ENCODE measurements at places on chromosomes 4 and X.
A peak's percentile ranks its signal among the peaks of the same experiment; 100 is the strongest.

- no peak for DNase-seq
These were observed 96.2 kb upstream of the IL1RAPL2 start for GRCh38 chrX:104469771-104470170.

- DNase-seq = no peak
These were observed 12.2 kb upstream of the TMEM128 start for GRCh38 chr4:4260185-4260751.

- no peak for DNase-seq
These were observed 7.0 kb upstream of the ADGRA3 start for GRCh38 chr4:22522706-22523501.

- no peak for DNase-seq
These were observed 602.5 kb downstream of the RAPGEF2 start for GRCh38 chr4:159705334-159705733.

- DNase-seq = no peak
These were observed 209.6 kb upstream of the IRS4 start for GRCh38 chrX:108945883-108946523.

DNA sequence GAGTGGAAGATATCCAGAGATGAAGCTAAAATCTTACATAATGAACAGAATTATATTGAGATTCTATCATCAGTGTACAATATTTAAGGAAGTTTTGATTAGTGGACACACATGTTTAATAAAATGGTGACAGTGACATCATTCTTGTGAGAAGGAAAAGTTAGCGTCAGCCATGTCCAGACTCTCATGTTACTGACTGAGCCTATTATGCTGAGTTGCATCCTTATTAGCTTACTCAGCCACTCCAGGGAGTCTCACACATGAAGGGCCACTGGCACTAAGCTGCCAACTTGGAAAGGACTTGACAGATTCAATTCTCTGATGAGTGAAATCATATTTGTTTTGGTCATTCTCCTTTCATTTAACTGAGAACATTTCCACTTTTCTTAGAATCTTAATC lies 170.6 kb downstream of the BANK1 start:
- no peak for DNase-seq

DNA sequence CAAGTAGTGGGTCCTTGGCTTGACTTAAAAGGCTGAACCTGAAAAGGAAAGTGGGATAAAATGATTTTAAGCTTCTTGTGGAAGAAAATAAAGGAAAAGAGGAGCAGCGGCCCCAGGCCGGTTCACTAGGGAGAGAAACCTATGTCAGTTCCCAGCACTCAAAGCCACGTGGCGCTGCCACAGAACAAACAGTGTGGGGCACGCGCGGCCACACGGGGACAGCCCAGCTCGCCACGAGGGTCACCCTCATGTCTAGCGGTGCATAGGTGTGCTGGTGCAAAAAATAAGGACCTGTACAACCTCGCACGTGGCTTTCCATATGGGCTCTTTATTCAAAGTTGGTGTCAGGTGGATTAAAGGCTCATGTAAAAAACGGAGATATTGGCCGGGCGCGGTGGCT lies 17.1 kb downstream of the MSANTD1 start:
- no peak for DNase-seq

GRCh38 chrX:153828723-153829548 lies 1.4 kb downstream of the PDZD4 start:
- DNase-seq = no peak

- no peak for DNase-seq
These were observed 37.3 kb upstream of the ARSH start for GRCh38 chrX:2969021-2969420.

DNA sequence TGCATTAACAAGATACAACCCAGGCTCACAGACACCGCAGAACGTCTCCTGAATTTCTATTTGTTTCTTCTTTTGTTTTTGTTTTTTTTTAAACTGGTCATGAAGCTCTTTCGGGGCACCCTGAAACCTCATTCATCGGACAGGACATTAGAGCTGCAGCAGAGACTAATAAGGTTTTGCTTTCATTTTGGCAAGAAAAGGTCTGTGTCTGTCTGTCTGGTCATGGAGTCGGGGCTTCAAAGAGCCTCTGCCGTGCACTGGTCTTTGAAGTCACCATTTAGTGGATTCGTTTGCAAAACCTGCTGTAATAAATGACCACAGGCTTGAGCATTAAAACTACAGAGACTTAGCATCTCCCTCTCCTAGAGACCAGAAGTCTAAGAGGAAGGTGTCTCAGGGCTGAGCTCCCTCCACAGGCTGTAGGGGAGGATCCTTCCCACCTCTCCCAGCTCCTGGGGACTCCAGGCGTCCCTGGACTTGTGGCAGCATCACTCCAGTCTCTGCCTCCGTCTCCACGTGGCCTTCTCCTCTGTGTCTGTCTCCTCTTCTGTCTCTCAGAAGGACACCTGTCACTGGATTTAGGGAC lies 247.5 kb downstream of the CRLF2 start:
- no peak for DNase-seq

DNA sequence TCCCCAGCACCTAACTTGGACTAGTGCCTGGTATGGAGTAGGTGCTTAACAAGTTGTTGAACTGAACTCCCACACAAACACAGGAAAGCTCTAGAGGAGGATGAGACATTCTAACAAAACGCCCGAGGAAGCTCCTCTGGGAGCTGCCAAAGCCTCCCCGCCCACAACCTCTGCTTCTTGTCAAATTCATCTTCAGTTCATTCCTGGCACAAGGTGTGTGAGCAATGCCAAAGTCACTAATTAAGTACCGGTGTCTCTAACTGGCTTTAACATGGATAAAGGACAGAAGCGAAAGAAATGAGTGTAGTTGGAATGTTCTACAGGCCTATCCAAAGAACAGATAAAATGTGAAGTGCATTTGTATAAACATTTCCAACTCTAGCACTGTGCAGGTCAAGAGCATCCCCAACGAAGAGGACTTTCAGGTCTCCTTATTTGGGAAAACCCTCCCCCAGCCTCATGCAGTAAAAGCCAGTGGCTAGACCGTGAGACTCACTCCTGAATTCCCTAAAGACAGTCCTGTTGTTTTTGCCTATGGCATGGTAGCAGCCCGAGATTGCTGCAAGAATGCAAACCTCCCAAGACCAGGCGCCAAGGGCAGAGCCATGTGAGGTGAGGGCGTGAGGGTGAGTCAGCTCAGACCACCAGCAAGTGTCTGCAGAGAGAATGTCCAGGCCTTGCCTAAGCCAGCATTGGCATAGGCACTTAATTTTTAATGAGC lies 72.2 kb upstream of the KLF3 start:
- DNase-seq = no peak

- no peak for DNase-seq
These were observed 118.4 kb downstream of the APBB2 start for GRCh38 chr4:41095973-41096372.

DNA sequence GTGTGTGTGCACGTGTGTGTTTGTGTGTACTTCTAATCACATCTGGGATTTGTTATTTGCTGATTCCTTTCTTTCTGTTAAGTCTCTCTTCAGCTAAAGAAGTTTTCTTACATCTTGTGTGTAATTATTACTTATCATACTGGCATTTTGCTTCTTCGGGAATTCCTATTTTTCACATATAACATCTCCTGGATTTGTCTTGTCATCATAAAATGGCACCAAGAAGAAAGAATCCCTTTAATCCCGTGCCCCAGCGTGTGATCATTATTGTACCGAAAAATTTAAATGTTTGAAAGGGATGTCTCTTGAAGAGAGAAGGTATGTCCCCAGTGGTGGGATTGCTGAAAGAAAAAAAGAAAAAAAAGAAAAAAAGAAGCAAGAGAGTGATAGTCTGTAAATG lies 72.3 kb downstream of the ZFX start:
- no peak for DNase-seq

- DNase-seq = no peak
These were observed 1660.7 kb upstream of the ADGRL3 start for GRCh38 chr4:59539401-59539800.

DNA sequence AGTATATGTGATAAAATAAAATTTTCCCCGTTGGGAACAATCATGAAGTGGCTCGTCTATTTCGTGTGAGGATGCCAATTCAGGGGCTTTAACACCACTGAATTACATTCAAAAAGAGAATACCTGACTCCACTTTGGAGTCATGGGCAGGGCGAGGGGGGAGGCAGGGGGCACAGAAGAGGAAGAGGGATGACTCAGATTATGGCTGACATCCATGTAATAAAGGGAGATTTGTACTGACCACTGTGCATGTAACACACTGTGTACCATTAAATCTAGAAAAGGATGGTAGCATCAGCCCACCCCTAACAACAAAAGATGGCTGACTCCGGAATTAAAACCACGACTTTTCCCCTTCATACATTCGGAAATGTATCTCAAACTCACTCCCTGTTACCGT lies 1.3 kb downstream of the SLC9A7 start:
- DNase-seq = no peak

- no peak for DNase-seq
These were observed 103.3 kb upstream of the SLC4A4 start for GRCh38 chr4:71235311-71236201.

- DNase-seq = no peak
These were observed 129.2 kb upstream of the WDR1 start for GRCh38 chr4:10245751-10246150.

- DNase-seq = no peak
These were observed 296.1 kb upstream of the UGT8 start for GRCh38 chr4:114302472-114302871.

GRCh38 chr4:152679414-152680281 lies at the start of gene TMEM154:
Gene TMEM154 (minus strand): TSS chr4:152679997. CDS start chr4:152679933, 64 bp downstream.
- peak; percentile 34 for DNase-seq

- no peak for DNase-seq
These were observed 39.4 kb downstream of the NALF2 start for GRCh38 chrX:69543572-69543971.

DNA sequence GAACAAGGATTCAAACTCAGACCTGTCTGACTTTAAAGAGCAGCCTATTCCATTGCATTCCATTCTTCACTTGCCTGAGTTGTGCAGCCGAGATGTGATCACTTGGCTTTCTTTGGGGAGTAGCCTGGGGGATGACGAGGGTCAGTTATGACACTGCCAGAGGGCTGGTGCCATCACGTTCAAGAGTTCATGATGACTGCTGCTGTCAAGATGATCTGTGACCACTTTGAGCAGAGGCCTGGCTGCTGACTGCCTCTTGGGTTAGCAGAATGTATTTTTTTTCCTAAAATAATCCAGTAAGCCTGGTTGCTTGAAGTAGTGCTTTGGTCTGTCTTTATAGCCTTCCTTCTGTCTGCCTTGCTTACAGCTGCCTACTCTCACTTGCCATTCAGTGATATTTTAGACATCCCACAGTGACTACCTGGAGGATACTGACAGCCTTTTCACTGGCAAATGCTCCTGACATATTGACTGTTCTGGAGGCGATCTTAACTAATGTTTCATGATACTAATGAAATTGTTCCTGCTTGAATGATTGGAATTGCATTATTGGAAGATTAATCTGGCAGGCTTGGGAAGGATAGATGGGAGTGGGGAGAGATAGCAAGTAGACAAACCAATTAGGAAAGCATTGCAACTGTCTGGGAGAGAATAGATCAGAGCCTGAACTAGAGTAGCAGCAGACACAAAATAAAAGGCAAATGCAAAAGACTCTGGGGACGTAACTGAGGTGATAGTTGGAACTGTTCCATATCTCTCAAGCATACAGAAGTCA lies 221.6 kb upstream of the LCORL start:
- no peak for DNase-seq

DNA sequence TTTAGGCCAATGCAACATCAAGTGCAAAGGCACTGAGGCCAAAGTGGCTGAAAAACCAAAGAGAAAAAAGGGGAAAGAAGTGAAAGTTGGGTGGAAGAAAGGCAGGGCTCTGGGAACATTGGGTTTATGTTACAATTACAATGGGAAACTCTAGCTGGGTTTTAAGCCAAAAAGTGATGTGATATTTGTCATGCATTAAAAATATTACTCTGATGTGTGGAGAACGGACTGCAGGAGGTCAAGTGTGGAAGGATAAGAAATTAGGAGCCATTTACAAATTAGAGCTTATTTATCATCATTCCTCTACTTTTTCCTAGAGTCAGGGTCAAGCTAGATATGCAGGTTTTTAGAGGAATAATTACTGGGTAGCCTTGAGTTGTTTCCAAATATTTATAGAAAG lies 516.8 kb downstream of the INPP4B start:
- DNase-seq = no peak

- no peak for DNase-seq
These were observed 5.5 kb upstream of the SMIM20 start for GRCh38 chr4:25908491-25908901.

GRCh38 chr4:47550899-47551548 lies 65.9 kb downstream of the ATP10D start:
- DNase-seq = no peak

GRCh38 chr4:19694812-19695211 lies 556.9 kb upstream of the SLIT2 start:
- no peak for DNase-seq

DNA sequence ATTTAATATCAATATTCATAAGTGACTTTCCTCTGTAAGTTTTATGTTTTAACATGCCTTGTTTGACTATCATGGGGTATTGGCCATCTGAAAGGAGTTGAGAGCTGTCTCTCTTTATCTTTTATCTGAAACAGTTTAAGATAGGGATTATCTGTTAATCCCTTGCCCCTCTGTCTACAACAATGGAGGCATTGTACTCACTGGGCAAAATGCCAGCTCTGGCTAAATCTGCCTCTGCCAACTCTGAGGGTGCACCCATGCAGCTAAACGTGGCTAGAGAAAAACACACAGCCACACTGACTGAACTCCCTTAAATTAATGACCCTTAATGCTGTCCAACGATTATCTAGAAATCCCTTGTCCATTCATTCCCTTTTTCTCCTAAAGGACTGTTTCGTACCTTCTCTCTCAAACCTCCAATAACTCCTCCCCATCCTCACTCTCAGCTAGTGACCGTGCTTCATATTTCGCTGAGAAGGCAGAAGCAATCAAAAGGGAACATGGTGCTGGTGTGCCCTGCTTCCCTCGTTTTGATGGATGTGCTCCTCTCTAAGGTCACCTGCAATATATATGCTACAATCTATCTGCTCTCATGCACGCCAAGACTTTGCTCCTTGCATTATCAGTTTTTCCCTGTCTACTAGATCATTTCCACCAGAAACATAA lies 10.3 kb downstream of the PHKA2 start:
- no peak for DNase-seq

GRCh38 chr4:156992943-156993342 lies 21.3 kb upstream of the PDGFC start:
- no peak for DNase-seq

DNA sequence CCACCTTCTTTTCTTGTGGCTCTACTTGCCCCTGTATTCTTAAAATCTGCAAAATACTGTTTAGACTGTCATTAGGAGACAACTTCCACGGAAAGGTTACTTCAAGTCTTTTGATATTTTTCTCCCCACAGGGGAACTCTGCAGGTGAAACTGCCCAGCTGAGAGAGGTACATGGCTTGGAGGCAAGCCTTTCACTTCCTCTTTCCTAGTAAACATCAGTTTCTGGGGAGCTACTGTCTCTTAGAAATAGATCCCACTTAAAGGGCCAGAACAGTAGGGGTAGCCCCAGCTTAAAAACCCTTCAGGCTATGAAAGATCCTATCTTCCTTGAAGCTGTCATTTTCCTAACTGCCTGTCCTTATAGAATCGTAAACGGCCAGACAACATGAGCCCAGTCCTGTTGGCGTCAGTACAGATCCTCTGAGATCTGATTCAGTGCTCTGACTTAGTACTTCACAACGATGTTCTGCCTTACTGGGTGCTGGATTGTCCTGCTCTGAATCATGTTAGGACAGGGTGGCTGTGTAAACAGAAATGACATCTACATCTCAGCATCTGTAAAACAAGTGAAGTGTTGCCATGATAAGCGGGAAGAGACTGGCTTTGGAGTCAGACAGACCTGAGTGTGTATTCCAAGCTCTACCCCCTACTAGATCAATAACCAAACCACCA lies 102.1 kb downstream of the ITIH6 start:
- no peak for DNase-seq
